Cardiac septum (tissue), 1 donor: ENCODE measurements at places on chromosomes 1 and 21. TPM values are rescaled to one million over a fixed set of nuclear protein-coding genes. Genes with fewer than 3 reads are reported as not detected.

C4BPA gene
- total RNA-seq: not detected

LRRC39 gene
- total RNA-seq: 90.7 TPM

IFNGR2 gene
- total RNA-seq: 37.0 TPM

GRCh38 chr1:231313661-231314060 is 24.0 kb downstream of the EXOC8 start:
- DNase-seq: no peak

- DNase-seq: no peak
Measured at GRCh38 chr1:223525957-223526356, 132.7 kb downstream of the CCDC185 start.

- no peak for DNase-seq
Measured at GRCh38 chr1:59178339-59179187, 118.3 kb upstream of the FGGY start.

DNA sequence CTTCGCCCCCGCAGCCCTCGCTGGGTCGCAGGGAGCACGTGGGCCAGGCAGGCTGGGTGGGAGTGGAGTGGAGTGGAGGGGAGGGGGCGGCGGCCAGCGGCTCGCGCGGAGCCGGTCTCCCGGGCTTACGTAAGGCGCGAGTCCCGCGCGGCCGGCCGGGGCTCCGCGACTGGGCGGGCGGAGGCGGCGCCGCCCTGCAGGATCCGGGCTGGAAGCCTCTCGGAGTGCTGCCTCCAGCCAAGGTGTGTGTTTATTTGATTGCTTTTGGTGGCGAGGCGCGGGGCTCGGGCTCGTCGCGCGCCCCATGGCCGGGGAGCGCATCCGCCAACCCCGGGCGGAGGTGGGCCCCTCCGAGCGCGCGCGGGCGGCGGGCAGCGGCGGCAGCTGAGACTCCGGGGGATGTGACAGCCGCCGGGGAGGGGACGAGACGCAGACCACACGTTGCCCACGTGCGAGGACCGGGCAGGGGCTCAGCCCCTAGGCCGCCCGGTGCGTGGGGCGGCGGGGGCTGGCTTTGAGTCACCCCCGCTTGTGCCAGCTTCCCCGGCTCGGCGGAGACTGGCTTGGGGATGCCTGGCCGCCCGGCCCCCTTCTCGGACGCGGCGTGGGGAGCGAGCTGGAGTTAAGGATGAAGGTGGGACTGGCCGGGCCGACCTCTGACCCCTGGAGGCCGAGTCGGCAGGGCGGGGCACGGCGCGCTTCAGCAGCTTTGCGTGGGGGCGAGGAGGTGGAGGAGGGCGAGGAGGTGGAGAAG is 402 bp upstream of the AK4 start:
- DNase-seq: peak; percentile 85
